ENCODE measurements at places on chromosomes 2 and 18. TPM values are rescaled to one million over a fixed set of nuclear protein-coding genes. Genes with fewer than 3 reads are reported as not detected.

DNA sequence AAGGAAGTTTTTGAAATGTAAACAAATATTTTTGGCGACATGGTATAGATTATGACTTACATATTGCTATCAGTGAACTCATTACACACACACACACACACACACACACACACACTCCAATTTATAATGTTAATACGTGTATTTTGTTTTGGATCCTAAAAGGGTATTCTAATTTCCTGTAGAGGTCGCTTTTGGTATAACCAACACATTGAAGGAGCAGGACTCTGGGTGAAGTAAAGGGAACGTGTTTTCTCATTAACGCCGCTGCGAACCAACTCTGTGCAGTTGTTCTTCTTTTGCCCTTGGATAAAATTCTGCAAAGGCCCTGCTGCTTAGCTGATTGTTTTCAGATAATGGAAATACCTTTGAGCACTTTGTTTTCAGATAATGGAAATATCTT, 190.4 kb downstream of the PMAIP1 start:
- no peak overlapping the region for H3K4me3 ChIP-seq
- H3K4me1 ChIP-seq, result no peaks in the 10 kb centered on the region
- no peak for DNase-seq
- H3K36me3 ChIP-seq, result no peaks in the 10 kb centered on the region
- H3K27me3 ChIP-seq, result peaks cover 4% of the 10 kb centered on the region
- H3K27ac ChIP-seq, result no peak overlapping the region

The TFPI gene
- not detected for polyA plus RNA-seq

DNA sequence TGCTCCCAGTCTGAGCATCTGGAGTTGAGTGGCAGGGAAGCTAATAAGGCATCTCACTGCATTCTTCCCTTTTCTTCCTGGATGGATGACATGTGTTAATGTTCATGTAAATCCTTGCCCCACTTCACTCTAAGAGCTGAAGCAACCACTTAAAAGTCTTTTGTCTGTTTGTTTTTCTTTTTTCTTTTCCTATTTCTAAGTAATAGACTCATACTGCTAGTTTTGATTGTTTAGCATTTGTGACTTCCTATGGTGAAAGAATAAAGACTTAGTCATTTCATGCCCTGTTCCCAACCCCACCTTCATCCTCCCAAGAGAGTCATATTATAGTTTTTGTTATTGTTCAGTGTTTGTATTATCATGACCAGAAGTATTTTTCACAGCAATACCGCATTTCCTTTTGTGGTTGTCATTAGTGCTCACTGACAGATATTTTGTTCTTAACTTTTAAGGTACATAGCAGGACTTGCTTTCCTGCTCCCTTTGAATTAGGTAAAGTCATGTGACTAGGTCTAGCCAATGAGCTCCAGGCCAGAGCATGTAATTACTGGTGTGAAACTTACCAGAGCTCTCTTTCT, 18.1 kb upstream of the SPP2 start:
- H3K36me3 ChIP-seq, result peaks cover 11% of the 10 kb centered on the region
- peaks cover 78% of the 10 kb centered on the region for H3K27me3 ChIP-seq
- no peaks in the 10 kb centered on the region for H3K4me1 ChIP-seq
- no peak for DNase-seq
- H3K4me3 ChIP-seq, result no peak overlapping the region

GRCh38 chr2:201128933-201129505, 13.1 kb downstream of the CFLAR start:
- peaks cover 11% of the 10 kb centered on the region for H3K36me3 ChIP-seq
- DNase-seq, result no peak
- H3K27me3 ChIP-seq, result no peaks in the 10 kb centered on the region
- H3K4me1 ChIP-seq, result peaks cover 64% of the 10 kb centered on the region
- peak overlapping the region; percentile 73 for H3K27ac ChIP-seq

The SULT1C4 gene
- not detected for polyA plus RNA-seq

GRCh38 chr2:205283736-205284270, 398.5 kb upstream of the NRP2 start:
- DNase-seq, result no peak
- H3K36me3 ChIP-seq, result no peaks in the 10 kb centered on the region
- H3K27me3 ChIP-seq, result no peaks in the 10 kb centered on the region
- H3K4me1 ChIP-seq, result no peaks in the 10 kb centered on the region

DNA sequence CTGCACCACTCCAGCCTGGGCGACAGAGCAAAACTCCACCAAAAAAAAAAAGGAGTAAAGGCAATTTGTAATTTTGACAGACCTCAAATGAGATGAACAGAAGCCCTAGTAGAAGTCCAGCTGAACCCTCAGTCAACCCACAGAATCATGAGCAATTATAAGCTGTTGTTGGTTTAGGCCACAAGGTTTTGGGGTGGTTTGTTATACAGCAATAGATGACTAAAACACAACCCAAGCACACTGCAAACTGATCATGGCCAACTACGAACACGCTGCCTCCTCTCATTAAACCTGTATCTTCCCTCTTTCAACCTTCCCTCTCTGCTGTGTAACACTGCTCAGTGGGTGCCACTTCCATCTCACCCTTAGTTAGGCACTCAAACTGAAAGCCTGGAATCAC, 22.1 kb downstream of the AAK1 start:
- H3K36me3 ChIP-seq, result no peaks in the 10 kb centered on the region
- DNase-seq, result no peak
- peaks cover 5% of the 10 kb centered on the region for H3K4me1 ChIP-seq
- no peaks in the 10 kb centered on the region for H3K27me3 ChIP-seq

GRCh38 chr2:199464606-199465352, 7.0 kb upstream of the SATB2 start:
- H3K4me3 ChIP-seq, result no peak overlapping the region
- H3K4me1 ChIP-seq, result peaks cover 26% of the 10 kb centered on the region
- H3K36me3 ChIP-seq, result peaks cover 12% of the 10 kb centered on the region
- no peak overlapping the region for H3K27ac ChIP-seq
- peaks cover 60% of the 10 kb centered on the region for H3K27me3 ChIP-seq

- H3K27ac ChIP-seq, result no peak overlapping the region
- peaks cover 84% of the 10 kb centered on the region for H3K27me3 ChIP-seq
- no peak overlapping the region for H3K4me3 ChIP-seq
- peaks cover 29% of the 10 kb centered on the region for H3K4me1 ChIP-seq
Observed at GRCh38 chr2:8312221-8312620, 369.6 kb upstream of the ID2 start.

- H3K27ac ChIP-seq, result no peak overlapping the region
- H3K4me1 ChIP-seq, result no peaks in the 10 kb centered on the region
- H3K27me3 ChIP-seq, result peaks cover 8% of the 10 kb centered on the region
- H3K4me3 ChIP-seq, result no peak overlapping the region
Observed at GRCh38 chr2:176669398-176670174, 400.3 kb downstream of the MTX2 start.

DNA sequence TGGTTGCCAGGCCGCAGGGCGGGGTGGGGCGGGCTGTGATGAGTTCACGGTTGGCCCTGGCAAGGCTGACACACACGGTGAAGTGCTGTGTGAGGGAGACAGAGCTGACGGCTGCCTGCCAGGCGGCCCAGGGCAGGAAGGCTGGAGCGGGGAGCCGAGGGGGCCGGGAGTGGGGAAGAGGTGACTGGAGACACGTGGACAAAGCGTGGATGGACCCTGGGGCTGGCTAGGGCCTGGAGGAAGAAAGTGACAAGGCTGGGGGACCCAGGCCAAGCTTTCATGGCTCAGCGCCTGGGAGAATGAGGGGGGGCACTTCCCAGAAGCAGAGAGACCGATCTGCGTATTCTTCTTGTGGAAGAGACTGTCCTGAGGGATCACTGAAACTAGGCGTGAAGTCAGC, 123.2 kb downstream of the DYSF start:
- no peaks in the 10 kb centered on the region for H3K27me3 ChIP-seq
- no peak for DNase-seq
- H3K27ac ChIP-seq, result no peak overlapping the region
- H3K4me3 ChIP-seq, result no peak overlapping the region

DNA sequence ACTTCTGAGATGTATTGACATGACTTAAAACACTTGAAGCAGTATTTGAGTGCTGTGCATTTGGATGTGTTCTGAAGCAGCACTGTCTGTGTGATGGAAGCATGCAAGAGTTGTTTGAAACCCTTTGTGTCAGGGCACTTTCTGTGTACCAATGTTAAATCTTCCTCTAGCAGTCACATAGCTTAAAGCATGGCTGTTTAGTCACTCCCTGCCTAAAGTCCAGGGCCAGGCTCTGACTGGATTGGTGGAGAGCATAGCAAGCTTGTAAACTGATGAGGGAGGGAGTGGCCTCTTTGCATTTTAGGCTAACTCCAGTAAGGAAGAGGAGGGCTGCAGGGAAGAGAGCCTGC, 73.5 kb downstream of the MYO1B start:
- no peaks in the 10 kb centered on the region for H3K27me3 ChIP-seq
- DNase-seq, result no peak
- H3K27ac ChIP-seq, result peak overlapping the region; percentile 86
- peaks cover 94% of the 10 kb centered on the region for H3K4me1 ChIP-seq
- peak overlapping the region; percentile 10 for H3K4me3 ChIP-seq

GRCh38 chr18:39260565-39260964, 1695.0 kb upstream of the CELF4 start:
- H3K4me3 ChIP-seq, result no peak overlapping the region
- no peaks in the 10 kb centered on the region for H3K27me3 ChIP-seq
- H3K27ac ChIP-seq, result no peak overlapping the region
- no peaks in the 10 kb centered on the region for H3K36me3 ChIP-seq

GRCh38 chr2:140841141-140841540, 1289.7 kb downstream of the LRP1B start:
- no peaks in the 10 kb centered on the region for H3K27me3 ChIP-seq
- no peak overlapping the region for H3K27ac ChIP-seq
- H3K4me1 ChIP-seq, result no peaks in the 10 kb centered on the region
- H3K36me3 ChIP-seq, result no peaks in the 10 kb centered on the region
- DNase-seq, result no peak
- no peak overlapping the region for H3K4me3 ChIP-seq

GRCh38 chr2:198630384-198630783, 826.0 kb downstream of the PLCL1 start:
- no peak overlapping the region for H3K27ac ChIP-seq
- H3K27me3 ChIP-seq, result no peaks in the 10 kb centered on the region
- no peak overlapping the region for H3K4me3 ChIP-seq
- no peaks in the 10 kb centered on the region for H3K4me1 ChIP-seq
- DNase-seq, result no peak

GRCh38 chr18:57627488-57627887, 5.9 kb upstream of the NARS1 start:
- DNase-seq, result no peak
- no peaks in the 10 kb centered on the region for H3K36me3 ChIP-seq
- no peak overlapping the region for H3K27ac ChIP-seq
- no peak overlapping the region for H3K4me3 ChIP-seq

The TLX2 gene
- not detected for polyA plus RNA-seq

DNA sequence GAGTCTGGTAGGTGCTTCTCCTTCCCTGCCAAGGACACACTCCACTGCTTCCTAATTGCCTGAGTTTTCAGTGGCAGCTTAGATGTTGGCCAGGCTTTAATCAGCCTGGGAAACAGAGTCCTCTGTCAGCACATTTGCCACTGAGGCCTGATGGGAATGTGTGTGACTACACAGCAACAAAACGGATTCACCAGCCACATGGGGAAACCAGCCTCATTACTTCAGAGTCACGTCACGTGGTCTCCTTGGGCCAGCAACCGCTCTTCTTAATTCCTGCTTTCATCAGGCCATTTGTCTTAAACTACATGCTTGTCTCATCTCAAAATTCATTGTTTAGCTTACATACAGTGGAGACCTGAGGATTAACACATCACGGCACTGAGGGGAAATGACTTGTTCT, 93.9 kb upstream of the LTBP1 start:
- no peak for DNase-seq
- H3K4me3 ChIP-seq, result no peak overlapping the region
- no peaks in the 10 kb centered on the region for H3K36me3 ChIP-seq
- no peaks in the 10 kb centered on the region for H3K27me3 ChIP-seq
- H3K27ac ChIP-seq, result no peak overlapping the region

The PLEK gene
- polyA plus RNA-seq, result 128 TPM
